ENCODE measurements at places on chromosomes 7 and 10.

- no peak for DNase-seq
These were observed 20.9 kb downstream of the NUDCD3 start for GRCh38 chr7:44469461-44470134.

DNA sequence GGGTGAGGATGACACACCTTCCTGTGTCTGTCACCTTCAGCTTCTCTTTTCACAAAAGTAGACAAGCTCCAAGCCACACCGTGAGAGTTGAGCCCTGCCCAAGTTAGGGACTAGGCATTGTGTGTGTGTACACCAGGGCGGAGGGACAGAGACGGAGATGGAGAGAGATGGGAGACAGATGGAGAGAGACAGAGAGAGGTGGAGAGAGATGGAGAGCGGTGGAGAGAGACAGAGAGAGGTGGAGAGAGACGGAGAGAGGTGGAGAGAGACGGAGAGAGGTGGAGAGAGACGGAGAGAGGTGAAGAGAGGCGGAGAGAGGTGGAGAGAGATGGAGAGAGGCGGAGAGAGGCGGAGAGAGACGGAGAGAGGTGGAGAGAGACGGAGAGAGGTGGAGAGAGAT is 207.0 kb downstream of the DNAJB6 start:
- no peak for DNase-seq

DNA sequence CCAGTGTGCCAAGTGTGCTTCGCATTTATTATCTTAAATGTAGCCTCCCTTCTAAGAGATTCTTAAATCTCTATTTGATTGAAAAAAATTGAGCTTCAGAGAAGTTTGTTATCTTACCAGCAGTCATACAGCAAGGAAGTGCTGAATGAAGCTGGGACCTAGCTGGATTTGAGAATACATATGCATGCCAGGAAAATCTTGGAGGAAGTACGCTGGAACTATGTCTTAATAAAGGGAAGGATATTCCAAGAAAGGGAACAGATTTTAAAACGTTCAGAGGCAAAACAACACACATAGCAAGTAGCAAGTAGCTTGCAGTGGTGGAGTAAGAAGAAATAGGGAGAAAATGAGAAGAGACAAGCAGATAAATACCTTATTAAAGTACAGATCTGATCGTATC is 1.5 kb downstream of the CFAP70 start:
- no peak for DNase-seq

- no peak for DNase-seq
These were observed 77.5 kb upstream of the CXCL12 start for GRCh38 chr10:44462338-44462914.

GRCh38 chr7:39099146-39099545 is 121.4 kb downstream of the POU6F2 start:
- DNase-seq = no peak

- no peak for DNase-seq
These were observed 58.0 kb downstream of the ESYT2 start for GRCh38 chr7:158771213-158771834.

DNA sequence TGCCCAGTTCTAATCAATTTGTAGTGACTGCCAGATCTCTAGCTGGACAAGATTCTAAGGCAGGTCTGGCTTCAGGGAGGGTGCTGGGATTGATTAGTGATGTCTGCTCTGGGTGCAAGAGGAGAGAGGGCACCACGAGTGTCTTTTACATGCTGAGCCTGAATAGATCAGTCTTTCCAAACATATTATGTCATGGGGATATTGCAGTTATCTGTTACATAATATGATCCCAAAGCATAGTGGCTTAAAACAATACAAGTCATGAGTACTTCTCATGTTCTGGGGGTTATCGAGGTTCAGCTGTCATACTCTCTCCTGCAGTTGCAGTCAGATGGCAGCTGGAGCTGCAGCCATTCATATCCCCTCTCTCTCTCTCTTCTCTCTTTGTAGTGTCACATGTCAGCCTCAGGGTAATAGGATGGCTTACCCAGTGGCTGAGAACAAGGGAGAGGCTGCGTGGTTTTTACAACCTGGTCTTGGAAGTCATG is 26.0 kb downstream of the SLC29A3 start:
- no peak for DNase-seq

DNA sequence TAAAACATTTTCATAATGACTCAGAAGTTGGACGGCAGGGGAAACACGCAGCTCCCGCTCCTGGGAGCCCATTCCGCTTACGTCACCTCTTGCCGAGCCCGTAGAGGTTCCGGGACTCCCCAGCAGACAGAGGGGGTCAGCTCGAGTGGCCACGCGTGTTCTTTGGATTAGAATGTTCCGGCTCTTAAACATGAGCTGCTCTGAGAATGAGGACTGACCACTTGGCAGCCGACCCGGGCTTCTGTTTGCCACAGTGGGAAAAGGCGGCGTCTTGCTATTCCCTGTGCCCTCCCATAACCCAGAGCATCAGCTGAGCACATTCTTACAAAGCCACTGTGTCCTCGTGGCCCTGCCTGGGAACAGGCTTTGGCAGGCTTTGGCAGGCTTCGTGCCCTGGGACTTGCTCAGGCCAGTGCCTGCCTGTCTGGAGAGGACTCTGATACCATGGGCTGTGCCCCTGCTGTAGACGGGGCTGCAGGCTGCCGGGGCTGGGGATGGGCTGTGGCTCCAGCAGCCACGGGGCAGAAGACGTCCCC is 40.1 kb downstream of the PFKP start:
- no peak for DNase-seq

DNA sequence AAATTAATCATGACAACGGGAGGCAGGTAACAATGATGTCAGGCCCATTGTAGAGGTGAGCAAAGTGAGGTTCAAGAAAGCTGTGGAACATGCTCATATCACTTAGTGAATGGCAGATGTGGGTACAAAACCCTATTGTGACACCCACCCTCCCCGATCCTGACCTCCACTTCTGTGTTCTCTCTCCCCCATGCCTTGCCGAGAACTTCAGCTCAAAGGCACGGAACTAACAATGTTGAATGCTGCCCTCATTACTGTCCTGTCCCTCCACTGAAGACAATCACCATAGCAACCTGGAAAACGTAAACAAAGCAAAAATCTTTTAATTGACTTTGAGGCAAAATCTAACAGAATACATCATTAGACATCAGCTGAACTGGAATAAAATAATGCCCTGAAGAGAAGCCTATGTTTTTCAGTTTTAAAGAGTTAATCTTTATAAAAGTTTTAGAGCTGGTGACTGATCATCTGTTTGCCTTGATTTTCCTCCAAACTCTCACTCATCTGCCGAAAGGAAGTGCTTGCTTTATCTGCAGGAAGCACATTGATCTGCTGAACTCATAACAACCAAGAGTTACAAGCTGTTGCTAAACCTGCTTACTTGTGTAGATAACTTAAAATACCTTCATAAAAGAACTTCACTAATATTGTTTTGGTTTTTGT is 133.6 kb downstream of the CUBN start:
- no peak for DNase-seq

GRCh38 chr10:110568055-110568735 is 700 bp downstream of the SMC3 start:
- DNase-seq = no peak

DNA sequence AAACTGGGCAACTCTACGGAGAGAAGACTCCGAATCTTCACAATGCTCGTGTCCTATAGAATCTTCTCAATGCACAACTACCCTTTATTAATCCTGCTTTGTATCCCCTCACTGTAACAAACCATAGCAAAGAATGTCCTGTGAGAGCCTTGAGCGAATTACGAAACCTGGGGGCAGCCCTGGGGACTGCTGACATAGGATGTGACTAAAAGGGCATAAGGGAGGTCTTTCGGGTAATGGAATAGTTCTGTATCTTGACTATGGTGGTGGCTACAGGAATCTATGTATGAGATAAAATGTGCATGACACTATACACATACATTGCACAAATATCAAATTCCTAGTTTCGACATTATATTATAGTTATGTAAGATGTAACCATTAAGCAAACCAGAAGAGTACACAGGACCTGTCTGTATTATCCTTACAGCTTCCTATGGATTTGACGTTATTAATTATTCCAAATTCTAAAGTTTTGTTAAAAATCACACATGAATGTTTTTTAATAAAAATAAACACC is 162.5 kb upstream of the KCTD7 start:
- DNase-seq = no peak

- DNase-seq = no peak
These were observed 4.8 kb downstream of the STRIP2 start for GRCh38 chr7:129438839-129439651.

GRCh38 chr10:71921324-71922027 is 42.7 kb upstream of the CHST3 start:
- DNase-seq = no peak

GRCh38 chr10:92264249-92264648 is 26.6 kb downstream of the CPEB3 start:
- DNase-seq = no peak

- no peak for DNase-seq
These were observed 142.6 kb upstream of the CDC14C start for GRCh38 chr7:48781752-48782151.

GRCh38 chr7:95794917-95795515 is 22.7 kb downstream of the DYNC1I1 start:
- no peak for DNase-seq

GRCh38 chr10:44395902-44396670 is 11.2 kb upstream of the CXCL12 start:
- DNase-seq = no peak

DNA sequence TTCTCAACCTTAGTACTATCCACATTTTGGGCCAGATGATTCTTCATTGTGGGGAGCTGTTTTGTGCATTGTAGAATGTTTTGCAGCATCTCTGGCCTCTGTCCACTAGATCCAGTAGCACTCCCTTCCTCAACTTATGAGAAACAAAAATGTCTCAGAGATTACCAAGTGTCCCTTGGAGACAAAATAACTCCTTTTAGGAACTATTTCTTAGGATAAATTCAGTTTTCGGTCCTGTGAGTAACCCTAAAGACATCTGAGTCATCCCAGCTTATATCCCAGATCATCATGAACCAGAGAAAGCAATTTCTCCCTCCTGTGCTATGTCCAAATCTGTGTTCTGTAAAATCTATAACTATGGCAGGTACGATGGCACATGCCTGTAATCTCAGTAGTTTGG is 266.6 kb upstream of the PHYHIPL start:
- DNase-seq = no peak

DNA sequence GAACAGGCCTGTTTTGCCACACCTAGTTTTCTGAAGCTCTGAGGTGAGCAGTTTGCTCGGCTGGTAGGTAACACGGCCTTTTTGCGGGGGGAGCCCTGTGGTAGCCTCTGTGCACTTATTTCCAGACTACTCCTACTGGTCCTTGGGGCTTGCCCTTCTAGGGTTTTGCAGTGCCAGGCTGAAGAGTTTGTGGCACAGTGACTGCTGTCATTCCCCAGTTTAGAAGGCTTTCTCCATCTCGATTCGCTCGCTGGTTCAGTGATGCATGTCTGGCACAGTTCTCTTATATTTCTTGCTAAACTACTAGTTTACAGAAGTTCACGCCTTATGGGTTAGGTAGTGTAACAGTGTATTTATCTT is 711 bp downstream of the KIF20B start:
- DNase-seq = no peak

GRCh38 chr10:120541984-120542383 is 85.0 kb downstream of the PLPP4 start:
- no peak for DNase-seq

DNA sequence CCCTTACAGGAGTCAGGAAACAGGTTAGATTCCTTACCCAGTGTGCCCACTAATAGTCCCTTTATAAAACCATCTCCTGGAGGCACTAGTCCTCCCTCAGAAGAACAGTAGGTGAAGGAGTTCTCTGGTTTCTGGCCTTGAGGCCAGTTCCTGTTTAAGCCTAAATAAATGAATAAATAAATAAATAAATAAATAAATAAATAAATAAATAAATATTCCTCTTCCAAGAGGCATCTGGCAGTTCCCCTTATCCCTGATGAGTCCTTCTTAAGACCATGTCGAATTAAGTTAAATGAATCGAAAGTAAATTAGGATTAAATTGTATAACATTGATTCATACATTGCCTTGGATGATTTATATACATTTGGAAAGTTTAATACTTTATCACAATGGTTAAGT is 223.3 kb downstream of the PCDH15 start:
- DNase-seq = no peak

GRCh38 chr10:67476201-67476600 is 219.8 kb downstream of the CTNNA3 start:
- DNase-seq = no peak

DNA sequence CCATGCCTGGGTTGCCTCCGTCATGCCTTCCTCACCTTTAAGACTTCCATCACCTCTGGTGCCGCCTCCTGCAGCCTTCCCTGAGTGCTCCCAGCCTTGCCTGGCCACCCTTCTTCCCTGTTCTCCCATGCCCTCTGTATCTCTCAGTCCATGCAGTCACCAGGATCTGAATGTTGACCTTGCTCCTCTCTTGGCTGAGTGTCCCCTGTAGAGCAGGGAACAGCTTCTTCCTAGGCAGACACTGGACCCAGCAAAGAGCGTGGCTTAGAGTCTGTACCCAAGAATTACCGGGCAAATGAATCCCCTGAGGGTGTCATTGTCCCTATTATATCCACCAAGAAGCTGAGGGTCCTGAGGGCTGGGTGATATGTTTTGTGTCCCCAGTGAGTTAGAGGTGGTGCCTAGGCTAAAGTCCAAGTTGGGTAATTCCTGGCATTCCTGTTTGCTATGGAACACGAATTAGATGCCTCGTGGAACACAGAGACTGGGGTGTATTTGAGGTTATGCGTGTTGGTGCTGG is 505.6 kb downstream of the RPS24 start:
- DNase-seq = no peak

DNA sequence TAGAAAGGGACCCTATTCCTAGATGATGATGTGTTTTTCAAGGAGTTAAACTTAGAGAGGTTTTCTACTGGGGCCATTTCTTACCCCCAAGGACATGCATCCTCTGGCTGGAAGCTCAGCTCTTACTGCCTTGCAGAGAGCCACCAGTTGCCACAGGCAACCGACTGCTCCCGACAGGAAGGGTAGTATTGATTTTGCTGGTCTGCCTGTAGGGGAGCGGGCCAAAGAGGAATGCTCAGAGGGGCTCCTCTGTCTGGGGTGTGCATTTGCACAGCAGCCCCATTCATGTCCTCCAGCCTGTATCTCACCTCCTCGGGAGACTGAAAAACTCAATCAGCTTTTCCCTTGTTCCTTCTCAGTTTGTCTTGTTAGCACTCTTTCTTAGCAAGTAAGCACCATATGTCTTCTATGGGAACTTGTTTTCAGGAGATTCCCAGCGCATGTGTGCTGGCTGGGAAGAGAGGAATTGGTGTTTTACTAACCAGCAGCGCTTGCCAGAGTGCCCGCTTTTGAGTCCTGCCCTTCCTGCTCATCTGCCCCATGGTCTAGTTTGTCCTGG is 739.0 kb upstream of the GALNT17 start:
- no peak for DNase-seq

GRCh38 chr7:34330308-34330707 is 327.7 kb upstream of the NPSR1 start:
- DNase-seq = no peak

- DNase-seq = no peak
These were observed 302.5 kb downstream of the PHTF2 start for GRCh38 chr7:78101076-78101475.

Measured in NCI-H2107 (cell line).